Muscle of leg (tissue), 16 donors: ENCODE measurements at places on chromosomes 4 and X. TPM values are rescaled to one million over a fixed set of nuclear protein-coding genes. Genes with fewer than 3 reads are reported as not detected.

GRCh38 chr4:2411786-2412510, 6.5 kb downstream of the ZFYVE28 start:
- DNase-seq = no peak

- DNase-seq = no peak
Observed at GRCh38 chr4:41878170-41878969, 56.9 kb upstream of the TMEM33 start.

GRCh38 chr4:40583850-40584439, 45.7 kb downstream of the RBM47 start:
- DNase-seq = no peak

DNA sequence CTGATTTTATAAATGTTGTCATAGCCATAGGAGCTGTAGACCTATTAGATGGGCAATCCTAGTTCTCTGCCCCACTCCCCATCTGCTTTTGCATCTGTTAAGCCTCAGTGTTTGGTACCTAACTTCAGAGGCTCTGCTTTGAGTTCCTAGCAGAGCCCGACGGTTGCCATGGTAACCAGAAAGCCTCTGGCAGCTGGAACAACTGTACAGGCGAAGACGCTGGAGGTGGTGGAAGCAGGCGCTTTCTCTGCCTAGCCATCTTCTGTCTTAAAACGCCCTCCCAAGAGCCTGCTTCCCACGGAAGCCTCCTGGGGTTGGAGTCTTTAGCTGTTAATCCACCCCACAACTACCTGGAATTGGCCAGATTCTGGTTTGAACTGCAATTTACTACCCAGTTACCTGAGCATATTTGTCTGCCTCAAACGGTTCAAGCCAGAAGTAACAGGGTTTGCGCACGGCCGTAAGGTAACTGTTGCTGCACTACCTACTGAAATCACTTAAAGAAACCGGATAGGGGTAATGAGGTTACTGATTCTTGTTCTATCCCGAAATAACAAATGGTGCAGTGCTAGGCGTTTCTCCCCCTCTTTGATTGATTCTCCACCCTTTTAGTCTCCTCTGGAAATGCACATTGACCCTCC, 1.0 kb upstream of the GABRG1 start:
- peak; percentile 53 for DNase-seq

FGF5 gene
- 1.5 TPM for polyA plus RNA-seq
